T-helper 1 cell treated with Interleukin-12 subunit alpha and Interleukin-12 subunit beta and Interleukin-4 antibody, amounts not matched to agents 30 ng/mL and 1 ng/mL, for 36 hours (primary cell): ENCODE measurements at places on chromosomes 16 and 17. TPM values are rescaled to one million over a fixed set of nuclear protein-coding genes. Genes with fewer than 3 reads are reported as not detected.

Gene TIGD7
- total RNA-seq, result 2.6 and 4.0 TPM in 2 replicates

Gene LGALS9B
- 0.59 TPM in 1 of 2 replicates, not detected in the other for total RNA-seq

Gene CRYBA1
- total RNA-seq, result not detected in 2 replicates

Gene DHX58
- total RNA-seq, result 76.9 and 80.6 TPM in 2 replicates

Gene MT1M
- not detected in 2 replicates for total RNA-seq

Gene CFAP20
- total RNA-seq, result 40.4 and 43.1 TPM in 2 replicates

Gene OMG
- 0.25 and 0.61 TPM in 2 replicates for total RNA-seq

Gene NOG
- total RNA-seq, result not detected in 2 replicates

Gene MLYCD
- 5.6 and 6.2 TPM in 2 replicates for total RNA-seq

Gene GOSR2
- total RNA-seq, result 64.8 and 67.1 TPM in 2 replicates

Gene CTRB1
- total RNA-seq, result not detected in 2 replicates

Gene AKTIP
- 73.0 and 74.5 TPM in 2 replicates for total RNA-seq

Gene NR1D1
- total RNA-seq, result 3.3 and 3.7 TPM in 2 replicates

Gene PRR29
- 2.2 and 3.0 TPM in 2 replicates for total RNA-seq

Gene STAT5A
- 160 and 170 TPM in 2 replicates for total RNA-seq

Gene MYH1
- total RNA-seq, result not detected in 2 replicates

Gene GINS2
- 39.6 and 40.9 TPM in 2 replicates for total RNA-seq

Gene GPR179
- total RNA-seq, result not detected in 2 replicates

Gene MYL4
- 0.39 TPM in 1 of 2 replicates, not detected in the other for total RNA-seq

Gene BRICD5
- 7.6 and 12.5 TPM in 2 replicates for total RNA-seq

Gene PTRH2
- 25.4 and 29.6 TPM in 2 replicates for total RNA-seq

Gene KRT27
- total RNA-seq, result not detected in 2 replicates

Gene WNT3
- not detected in 2 replicates for total RNA-seq

Gene NCOR1
- 154 TPM in 2 replicates for total RNA-seq

Gene GNG13
- not detected in 2 replicates for total RNA-seq

Gene C17orf78
- not detected in 2 replicates for total RNA-seq

Gene MYH2
- total RNA-seq, result not detected in 2 replicates

Gene PEMT
- total RNA-seq, result 14.1 and 24.3 TPM in 2 replicates

Gene MFSD6L
- total RNA-seq, result 0.39 and 0.49 TPM in 2 replicates

Gene CLEC3A
- total RNA-seq, result not detected in 2 replicates

Gene BCL6B
- 2.2 and 2.5 TPM in 2 replicates for total RNA-seq

Gene EPN3
- total RNA-seq, result 0.05 TPM in 1 of 2 replicates, not detected in the other
